Cardiac ventricle fibroblast (primary cell): ENCODE measurements at places on chromosomes 12 and 14. TPM values are rescaled to one million over a fixed set of nuclear protein-coding genes. Genes with fewer than 3 reads are reported as not detected.

Gene SERPINA3
- total RNA-seq: 731 and 793 TPM in 2 replicates

Gene OR6C70
- not detected in 2 replicates for total RNA-seq

Gene FOXM1
- 2.6 and 4.2 TPM in 2 replicates for total RNA-seq

Gene SRRM4
- total RNA-seq: not detected in 2 replicates

Gene KCNJ8
- total RNA-seq: 1.5 and 2.9 TPM in 2 replicates

Gene DBX2
- total RNA-seq: not detected in 2 replicates

Gene BBS10
- total RNA-seq: 9.1 and 10.8 TPM in 2 replicates

Gene PRB2
- not detected in 2 replicates for total RNA-seq

Gene AKAP5
- 0.10 and 0.31 TPM in 2 replicates for total RNA-seq

Gene TPPP2
- total RNA-seq: not detected in 2 replicates

Gene KRT78
- total RNA-seq: not detected in 2 replicates

Gene PPP2R5C
- 65.4 and 85.0 TPM in 2 replicates for total RNA-seq

Gene SOCS2
- 32.6 and 45.1 TPM in 2 replicates for total RNA-seq

Gene PLEKHD1
- total RNA-seq: 0.29 TPM in 1 of 2 replicates, not detected in the other

Gene KRT3
- not detected in 2 replicates for total RNA-seq

Gene DENND5B
- 6.4 and 7.6 TPM in 2 replicates for total RNA-seq

Gene OLR1
- total RNA-seq: not detected in 2 replicates

Gene SUSD6
- 11.2 and 14.0 TPM in 2 replicates for total RNA-seq

Gene HECTD4
- 10.2 and 11.3 TPM in 2 replicates for total RNA-seq
